ENCODE measurements at places on chromosomes 5 and 9.

DNA sequence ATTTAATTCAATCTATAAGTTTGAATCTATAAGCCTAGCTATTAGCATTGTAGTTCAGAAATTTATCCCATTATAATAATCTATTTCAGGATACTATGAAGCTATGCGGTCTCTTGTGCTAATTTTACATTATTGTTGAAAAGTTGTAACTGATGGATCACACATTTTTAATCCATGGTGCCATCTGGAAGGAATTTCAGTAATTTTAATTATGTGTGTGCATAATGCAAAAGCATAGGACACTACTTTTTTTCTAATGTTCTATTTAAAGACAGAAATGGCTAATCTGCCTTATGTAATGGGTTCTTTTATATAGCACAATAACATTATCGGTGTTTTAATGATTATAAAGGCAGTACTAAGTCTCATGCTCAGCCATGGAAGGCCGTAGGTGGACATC lies 90.6 kb downstream of the HOMER1 start:
- no peak for DNase-seq

DNA sequence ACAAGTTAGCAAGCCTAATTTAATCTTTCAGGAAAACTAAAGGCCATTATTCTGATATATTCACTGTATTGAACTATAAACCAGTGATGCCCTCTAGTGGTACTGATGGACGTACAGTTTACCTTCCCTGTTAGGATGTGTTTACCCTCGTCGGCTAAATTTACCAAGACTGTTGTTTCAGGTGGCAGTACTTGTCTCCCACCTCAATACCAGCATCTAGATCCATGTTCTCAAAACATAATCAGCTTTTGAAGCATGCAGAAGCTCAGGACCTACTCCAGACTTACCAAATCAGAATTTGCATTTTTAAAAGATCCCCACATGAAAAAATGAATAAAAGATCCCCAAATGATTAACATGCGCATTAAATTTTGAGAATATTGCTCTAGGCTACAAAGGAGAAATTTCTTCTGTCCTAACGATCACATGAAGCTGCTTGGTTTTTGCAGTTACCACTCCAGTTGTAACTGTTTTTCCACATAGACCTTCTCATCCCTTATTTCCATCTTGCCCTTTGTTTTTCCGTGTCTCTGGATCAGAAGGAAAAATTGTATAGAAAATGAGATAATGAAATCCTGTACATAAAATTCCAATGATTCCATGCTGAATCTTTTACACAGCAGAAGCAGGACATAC lies 3.2 kb upstream of the BAAT start:
- no peak for DNase-seq

GRCh38 chr5:168992687-168993086 lies 308.3 kb downstream of the SLIT3 start:
- no peak for DNase-seq

DNA sequence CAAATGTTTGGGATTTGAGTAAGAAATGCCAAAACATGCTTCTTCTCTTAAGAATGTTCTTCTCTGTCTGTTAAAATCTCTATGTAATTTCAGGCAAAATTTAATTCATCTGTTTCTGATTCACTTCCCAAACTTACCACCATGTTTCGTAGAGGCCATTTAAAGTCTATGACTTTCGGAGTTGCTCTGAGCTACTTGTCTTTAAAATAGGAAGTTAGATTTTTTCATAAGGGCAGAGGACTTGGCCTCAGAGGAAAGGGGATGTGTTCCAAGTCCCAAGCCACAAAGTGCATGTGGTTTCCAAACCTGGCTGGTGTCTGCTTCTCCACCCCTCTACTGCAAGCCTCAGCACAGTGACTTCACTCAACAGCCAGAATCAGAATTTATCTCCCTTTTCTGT lies 111.3 kb upstream of the ADRA1B start:
- no peak for DNase-seq
